SK-N-SH (cell line): ENCODE measurements at places on chromosomes 13 and 19.

DNA sequence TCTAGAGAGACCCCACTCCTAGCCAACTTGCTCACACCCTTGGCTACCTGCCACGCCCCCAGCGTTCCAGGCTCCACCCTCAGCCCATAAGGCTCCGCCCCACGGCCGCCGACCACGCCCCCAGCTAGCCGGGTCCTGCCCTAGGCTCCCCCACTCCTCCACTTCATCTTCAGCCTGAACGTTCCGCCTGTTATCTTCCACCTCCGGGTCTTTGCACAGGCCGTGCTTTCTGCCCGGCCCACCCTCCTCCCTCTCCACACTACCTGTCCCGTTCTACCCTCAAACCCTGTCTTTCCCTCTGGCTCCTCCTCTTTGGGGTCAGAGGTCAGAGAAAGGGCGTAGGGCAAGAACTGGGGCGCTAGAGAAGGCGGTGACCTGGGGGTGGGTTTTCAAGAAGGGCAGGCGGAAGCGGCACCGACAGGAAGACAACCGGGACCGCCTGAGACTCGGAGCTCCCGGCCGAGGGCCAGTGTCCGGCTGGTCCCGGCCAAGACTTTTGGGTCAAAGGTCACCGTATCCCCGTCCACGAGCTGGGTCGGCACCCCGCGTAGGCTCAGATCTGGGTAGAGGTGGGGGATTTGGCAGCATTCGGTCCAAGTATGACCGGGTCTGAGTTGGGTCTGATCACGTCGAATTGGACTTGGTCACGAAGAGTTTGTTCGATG, 2.2 kb downstream of the PDE4C start:
- peak; percentile 89 for DNase-seq

DNA sequence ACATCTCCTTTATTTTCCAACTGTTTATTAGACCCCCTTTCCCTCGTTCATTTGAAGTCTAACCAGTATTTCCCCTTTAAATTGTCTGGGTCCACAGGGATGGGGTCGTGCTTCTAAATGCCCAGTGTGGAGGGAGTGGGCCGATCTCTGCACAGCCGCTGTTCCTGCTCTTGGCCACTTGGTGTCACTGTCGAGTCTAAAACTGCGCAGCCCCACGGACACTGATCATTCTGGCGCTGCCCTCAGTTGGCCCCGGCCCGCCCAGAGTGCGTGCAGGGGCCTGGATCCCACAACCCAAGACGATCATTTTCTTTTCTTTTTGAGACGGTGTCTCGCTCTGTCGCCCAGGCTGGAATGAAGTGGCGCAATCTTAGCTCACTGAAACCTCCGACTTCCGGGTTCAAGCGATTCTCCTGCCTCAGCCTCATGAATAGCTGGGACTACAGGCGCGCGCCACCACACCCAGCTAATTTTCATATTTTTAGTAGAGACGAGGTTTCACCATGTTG, 12.0 kb downstream of the WDR88 start:
- peak; percentile 88 for DNase-seq

- peak; percentile 46 for DNase-seq
Measured at GRCh38 chr19:2250766-2251105, 1.6 kb downstream of the AMH start.

DNA sequence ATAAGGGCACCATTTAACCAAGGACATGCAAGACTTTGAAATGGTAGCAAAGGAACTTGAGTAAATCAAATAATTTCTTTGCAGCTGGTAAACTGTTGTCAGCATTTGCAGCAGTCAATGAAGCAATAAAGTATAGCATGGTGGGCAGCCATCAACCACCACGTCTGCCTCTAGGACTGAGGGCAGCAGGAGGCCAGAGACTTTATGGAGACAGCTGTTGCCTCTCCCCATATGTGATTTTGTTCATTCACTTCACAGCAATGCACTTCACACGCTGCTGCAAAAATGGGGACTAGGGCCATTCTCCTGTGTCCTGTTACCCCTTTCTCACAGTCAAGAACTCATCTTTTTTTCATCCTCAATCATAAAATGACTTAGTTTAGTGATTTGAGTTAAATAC, 51.3 kb upstream of the PCDH9 start:
- DNase-seq: no peak

GRCh38 chr19:45809643-45810159, 5.4 kb downstream of the RSPH6A start:
- DNase-seq: no peak

DNA sequence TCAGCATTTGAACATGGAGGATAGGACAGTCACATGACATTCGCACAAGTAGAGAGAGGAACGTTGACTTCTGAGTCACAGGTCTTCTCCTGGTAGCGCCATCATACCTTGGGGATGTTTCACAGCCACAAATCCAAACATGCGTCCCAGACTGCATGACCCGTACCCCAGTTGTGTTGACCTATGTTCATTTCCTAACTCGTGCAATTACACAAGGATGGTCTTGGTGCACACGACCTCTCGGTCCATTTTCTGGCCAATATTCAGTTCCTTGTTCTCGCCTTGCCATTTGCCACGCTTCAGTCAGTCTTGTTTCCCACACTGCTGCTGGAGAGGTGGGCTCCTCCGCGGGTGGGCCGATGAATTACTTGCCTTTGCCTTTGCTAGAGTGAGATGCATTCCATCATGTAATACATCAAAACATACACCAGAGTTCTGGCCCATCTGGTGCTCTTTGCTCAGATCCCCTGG, 87.3 kb downstream of the COL4A2 start:
- no peak for DNase-seq

DNA sequence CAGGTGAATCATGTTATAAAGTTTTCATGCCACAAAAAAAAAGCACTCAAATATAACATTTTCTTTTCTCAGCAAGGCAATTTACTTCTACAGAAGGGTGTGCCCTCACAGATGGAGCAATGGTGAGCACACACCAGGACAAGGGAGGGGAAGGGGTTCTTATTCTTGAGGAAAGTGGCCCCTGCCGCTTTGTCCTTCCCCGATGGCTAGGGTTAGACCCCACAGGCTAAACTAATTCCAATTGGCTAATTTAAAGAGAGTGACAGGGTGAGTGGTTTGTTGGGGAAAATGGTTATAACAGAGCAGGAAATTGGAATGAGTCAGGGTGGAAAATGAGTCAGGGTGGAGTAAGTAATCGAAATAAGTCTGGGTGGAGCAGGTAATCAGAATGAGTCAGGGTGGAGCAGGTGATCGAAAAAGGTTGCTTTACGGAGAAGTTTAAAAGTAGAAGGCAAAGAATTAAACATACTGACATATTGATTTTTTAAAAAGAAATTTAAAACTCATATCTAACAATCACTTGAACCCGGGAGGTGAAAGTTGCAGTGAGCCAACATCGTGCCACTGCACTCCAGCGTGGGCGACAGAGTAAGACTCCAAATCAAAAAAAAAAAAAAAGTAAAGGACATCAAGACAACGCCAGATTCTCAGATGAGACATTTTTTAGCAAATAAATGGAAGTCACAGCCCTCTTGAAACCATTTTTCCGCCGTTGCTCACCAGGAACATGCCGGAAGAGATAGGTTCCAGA, 813 bp downstream of the ZNF562 start:
- no peak for DNase-seq

DNA sequence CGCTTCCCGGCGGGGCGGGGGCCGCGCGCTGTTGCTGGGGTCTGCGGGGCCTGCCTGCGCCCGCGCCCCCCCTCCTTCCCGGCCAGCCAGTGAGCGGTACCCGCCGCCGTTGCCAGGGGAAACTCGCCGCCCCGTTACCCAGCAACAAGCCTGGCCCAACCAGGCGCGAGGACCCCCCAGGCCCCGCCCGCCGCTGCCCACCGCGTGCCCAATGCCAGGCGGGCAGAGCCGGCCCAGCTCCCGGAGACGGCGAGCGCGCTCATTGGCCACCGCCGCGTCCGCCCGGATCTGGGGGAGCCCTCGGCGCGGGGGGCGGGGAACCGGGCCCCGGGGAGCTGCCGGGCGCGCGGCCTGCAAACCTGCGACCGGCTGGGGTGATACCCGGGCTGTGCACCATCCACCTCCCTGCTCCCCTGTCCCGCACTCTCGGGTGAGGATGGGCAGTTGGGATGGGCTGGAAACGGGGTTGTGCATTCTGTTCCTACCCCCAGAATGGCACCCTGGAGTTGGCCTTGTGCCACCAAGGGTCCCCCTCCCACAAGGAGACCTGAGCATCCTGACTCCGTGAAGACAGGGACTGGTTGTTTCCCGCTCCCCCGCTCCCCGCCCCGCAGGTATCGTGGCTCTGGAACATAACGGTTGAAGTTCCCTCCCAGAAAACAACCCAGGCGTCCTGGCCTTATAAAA, 8.8 kb upstream of the BBC3 start:
- DNase-seq: peak; percentile 97

DNA sequence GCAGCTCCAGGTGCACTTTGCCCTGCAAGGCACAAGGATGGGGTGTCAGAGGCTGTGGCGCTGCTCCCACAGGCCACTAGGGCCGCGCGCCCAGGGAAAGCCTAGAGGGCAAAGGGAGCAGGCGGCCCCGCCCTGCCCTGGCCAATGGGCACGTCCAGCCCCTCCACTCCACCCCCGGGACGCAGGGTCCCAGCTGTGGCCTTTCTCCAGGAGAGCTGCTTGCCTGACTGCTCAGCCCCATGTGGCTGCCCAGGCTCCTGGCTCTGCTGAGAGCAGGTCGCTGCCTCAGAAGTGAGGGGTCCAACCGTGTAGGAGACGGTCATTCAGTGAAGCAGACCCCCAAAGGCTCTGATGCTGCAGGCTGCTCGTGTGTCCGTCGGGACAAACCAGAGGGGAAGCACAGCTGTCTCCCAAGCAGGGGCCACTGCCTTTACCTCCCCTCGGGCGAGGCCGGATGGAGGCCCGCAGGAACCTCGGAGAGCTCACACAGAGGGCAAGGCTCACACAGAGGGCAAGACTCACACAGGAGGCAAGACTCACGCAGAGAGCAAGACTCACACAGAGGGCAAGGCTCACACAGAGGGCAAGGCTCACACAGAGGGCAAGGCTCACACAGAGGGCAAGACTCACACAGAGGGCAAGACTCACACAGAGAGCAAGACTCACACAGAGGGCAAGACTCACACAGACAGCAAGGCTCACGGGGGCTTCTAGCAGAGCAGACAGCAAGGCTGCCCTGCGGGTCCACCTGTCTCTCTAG, 56.2 kb upstream of the C13orf46 start:
- DNase-seq: no peak

DNA sequence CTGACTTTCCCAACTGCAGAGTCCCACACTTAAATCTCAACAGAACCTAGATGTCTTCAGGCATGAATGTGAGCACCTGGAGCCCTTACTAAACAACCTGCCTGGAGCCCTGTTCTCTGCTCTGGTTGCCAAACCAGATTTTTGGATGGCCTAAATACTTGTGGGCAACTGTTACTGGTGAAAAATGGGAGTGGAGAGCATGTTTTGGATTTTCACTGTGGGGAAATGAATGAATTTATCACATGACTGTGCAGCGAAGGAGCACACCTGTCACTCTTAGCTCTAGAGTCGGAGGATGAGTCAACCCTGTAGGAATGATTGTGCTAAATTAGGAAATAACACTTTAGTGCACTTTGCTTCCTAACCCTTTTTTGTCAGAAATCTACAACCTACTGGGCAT, 30.3 kb downstream of the SHISA2 start:
- DNase-seq: no peak

GRCh38 chr13:79939689-79940088, 401.2 kb downstream of the SPRY2 start:
- no peak for DNase-seq

DNA sequence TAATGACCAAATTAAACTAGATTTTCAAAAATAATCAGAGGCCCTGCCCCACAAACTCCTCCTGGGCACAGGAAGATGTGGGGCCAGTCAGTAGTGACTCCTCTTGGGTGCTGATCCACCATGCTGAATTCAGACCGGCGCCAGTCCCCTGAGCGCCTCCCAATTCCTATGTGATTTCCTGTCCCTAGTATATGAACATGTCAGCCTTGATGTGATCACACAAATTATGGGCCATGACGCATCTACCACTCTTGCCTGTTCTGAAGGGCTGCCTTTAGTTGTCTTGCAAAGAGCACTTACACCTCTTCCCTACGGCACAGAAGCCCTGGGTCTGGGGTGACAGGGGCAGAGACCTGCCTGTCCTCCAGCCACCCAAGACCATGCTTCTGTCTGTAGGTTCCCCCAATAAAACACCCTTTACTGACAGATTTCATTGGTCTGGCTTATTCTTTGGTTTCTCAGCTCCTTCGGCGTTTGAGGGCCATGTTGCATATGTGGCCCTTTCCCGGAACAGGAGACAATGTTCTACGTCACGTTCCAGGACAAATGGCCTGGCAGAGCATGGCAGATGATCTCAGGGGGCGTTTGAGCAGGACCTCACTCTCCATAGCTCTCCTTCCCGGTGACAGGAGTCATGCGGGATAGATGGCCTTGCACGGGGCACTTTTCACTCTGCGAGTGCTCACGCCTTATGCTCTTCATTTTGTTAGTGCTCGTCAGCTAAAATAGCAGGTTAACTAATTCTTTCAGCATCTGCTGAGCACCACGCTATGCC, 5.6 kb upstream of the ATP11A start:
- no peak for DNase-seq

DNA sequence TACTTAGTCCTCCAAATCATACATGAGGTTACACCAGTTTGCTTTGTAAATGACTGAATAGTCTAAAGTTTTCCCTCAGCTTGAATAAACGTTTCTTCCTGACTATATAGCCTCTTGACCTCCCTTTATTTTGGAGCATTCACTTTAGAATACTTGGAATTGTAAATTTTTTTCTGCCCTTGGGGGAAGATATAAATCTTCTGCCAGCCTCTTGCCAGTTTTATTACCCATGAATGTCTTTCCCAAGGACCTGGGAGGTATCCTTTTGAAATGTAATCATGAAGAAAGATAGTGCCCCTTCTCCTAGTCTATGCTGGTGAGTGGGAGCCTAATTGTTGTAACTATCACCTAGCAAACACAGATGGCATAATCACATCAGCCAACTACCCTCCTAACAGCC, 2033.9 kb upstream of the PCDH20 start:
- no peak for DNase-seq

DNA sequence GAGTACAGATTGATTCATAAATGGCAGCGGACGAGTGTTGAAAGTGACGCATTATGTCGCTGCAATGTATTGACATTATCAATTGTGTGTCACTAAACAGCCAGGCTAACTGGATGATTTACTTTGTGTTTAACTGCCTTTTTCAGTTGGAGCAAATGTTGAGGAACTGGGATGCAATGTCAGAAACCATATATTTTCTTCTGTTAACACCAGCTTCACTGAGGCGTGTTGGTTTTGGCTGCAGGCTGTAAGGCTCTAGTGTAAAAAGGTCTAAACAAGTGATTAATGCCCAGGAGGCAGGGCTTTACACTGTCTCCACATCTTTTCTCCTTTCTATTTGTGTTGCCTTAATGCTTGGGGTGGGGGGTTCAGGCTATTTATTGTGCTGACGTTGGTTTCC, 80.1 kb downstream of the GGACT start:
- DNase-seq: no peak

DNA sequence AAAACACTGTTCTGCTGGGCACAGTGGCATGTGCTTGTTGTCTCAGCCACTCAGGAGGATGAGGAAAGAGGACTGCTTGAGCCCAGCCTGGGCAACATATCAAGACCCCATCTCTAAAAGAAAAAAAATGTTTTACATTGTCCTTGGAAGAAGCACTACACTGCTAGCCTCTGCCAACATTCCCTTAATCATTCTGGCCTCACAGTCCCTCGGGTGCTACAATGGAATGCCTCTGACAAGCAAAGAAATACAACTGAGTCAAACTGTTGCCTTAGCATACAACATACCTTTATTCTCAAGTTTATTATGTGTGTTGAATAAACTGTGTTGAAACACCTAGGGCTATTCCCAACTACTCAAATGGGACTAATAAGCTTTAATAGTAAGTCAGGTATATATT, 56.1 kb downstream of the PSPC1 start:
- DNase-seq: no peak
